ENCODE measurements at places on chromosomes 11 and 22.

GRCh38 chr11:77180346-77180745 is 52.3 kb downstream of the MYO7A start:
- DNase-seq: no peak

- DNase-seq: no peak
These were observed 9.7 kb downstream of the SIAE start for GRCh38 chr11:124663861-124664260.

- DNase-seq: no peak
These were observed 1.2 kb downstream of the USH1C start for GRCh38 chr11:17543041-17543440.

DNA sequence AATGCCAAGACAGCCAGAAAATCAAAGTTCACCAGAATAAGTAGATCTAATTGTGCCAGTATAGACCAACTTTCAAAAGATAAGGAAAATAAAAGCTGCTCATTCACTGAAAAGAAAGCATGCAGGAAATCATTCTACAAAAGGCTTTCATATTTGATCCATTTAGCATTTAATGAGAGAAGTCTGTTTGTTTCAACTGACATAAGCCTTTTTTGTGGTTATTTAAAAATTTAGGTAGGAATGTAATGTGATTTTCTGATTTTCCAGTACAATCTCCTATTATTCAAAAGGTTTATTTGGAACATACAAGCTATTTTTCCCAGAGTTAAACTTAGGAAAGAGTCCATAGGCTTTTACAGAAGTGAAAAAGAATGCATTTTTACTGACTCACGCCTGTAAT is 92.7 kb downstream of the SBF2 start:
- DNase-seq: no peak

DNA sequence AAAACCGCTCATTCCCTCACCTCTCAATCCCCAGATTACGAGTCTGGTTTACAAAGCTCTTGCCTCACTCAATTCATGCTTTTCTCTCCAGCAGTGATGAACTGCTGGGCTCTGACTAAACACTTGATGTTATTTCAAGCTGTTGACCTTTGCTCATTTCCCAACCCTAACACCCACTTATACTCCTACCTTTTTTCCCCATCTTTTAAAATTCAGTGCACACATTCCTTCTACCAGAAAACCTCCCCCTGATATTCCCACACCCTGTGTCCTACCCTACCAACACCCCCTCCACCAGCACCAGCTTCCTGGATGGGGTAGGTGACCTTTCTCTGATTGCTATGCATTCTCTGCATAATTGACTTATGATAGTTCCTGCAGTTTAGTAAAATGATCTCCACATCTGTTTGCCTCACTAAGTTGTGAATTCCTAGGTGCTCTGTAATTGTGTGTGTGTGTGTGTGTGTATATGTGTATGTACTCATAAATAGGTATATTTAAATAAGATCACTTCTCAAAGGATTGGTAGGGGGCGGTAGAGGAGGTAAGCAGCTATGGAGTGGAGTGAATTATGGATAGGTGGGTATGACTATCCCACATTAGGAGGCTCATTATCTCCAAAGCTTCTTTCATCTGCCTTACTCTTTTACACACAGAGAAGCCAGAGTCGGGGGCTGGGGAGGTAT is 842 bp downstream of the HEPACAM start:
- no peak for DNase-seq

All from pons (tissue), 1 donor.